ENCODE measurements at places on chromosomes 2 and 18. TPM values are rescaled to one million over a fixed set of nuclear protein-coding genes. Genes with fewer than 3 reads are reported as not detected.
A peak's percentile ranks its signal among the peaks of the same experiment; 100 is the strongest.

The SMAD4 gene
- 86.3 TPM for total RNA-seq

DNA sequence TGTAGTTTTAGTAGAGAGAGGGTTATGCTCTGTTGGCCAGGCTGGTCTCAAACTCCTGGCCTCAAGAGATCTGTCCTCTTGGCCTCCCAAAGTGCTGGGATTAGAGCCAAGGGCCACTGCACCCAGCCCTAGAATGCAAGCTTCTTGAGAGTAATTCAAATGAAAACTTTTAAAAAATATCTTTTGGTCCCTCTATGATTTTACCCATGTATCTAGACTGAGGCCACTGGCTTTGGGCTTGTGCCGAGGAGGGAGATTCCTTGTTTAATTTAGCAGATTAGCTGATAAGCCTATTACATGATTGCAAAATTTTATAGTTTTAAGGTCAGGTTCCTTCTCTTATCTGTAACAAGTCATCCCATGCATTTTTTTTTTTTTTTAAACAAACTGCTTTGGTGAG is 59.5 kb upstream of the CCDC195 start:
- no peak overlapping the region for H3K27ac ChIP-seq
- H3K27me3 ChIP-seq, result no peaks in the 10 kb centered on the region
- H3K36me3 ChIP-seq, result peaks cover 11% of the 10 kb centered on the region
- H3K4me3 ChIP-seq, result no peak overlapping the region

The SLC23A3 gene
- 5.2 TPM for total RNA-seq

- H3K27me3 ChIP-seq, result no peaks in the 10 kb centered on the region
- no peak overlapping the region for H3K4me3 ChIP-seq
- H3K4me1 ChIP-seq, result no peaks in the 10 kb centered on the region
- no peak for DNase-seq
- no peak overlapping the region for H3K27ac ChIP-seq
- no peaks in the 10 kb centered on the region for H3K36me3 ChIP-seq
Observed at GRCh38 chr2:193350509-193350908, 1155.8 kb upstream of the TMEFF2 start.

DNA sequence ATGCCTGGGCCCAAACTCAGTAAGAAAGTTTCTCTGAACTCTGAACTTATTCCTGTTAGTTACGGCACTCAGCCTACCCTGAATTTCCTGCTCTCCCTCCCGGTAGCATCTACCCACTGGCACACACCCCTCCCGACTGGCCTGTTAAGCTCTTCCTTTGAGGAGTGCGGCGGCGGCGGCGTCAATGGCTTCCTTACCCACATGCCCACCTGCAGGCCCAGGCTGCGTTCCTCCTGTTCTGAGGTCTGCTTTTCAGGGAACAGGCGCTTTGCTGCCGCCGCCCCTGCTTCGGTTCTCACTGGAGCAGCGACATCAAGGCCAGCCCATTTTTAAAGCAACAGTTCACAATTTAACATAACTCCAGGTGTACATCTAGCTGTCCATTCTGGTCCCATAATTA is 432.4 kb downstream of the DCDC2C start:
- H3K36me3 ChIP-seq, result no peaks in the 10 kb centered on the region
- H3K4me1 ChIP-seq, result no peaks in the 10 kb centered on the region
- no peak for DNase-seq
- no peaks in the 10 kb centered on the region for H3K27me3 ChIP-seq
- H3K4me3 ChIP-seq, result no peak overlapping the region
- no peak overlapping the region for H3K27ac ChIP-seq

GRCh38 chr2:160214461-160215445 is 14.7 kb upstream of the ITGB6 start:
- H3K4me3 ChIP-seq, result no peak overlapping the region
- H3K36me3 ChIP-seq, result no peaks in the 10 kb centered on the region
- H3K27ac ChIP-seq, result no peak overlapping the region

GRCh38 chr2:64819361-64819760 is 165.6 kb upstream of the SERTAD2 start:
- no peaks in the 10 kb centered on the region for H3K27me3 ChIP-seq
- peak overlapping the region; percentile 59 for H3K27ac ChIP-seq
- H3K4me1 ChIP-seq, result peaks cover 25% of the 10 kb centered on the region
- no peaks in the 10 kb centered on the region for H3K36me3 ChIP-seq
- DNase-seq, result no peak
- peak overlapping the region; percentile 19 for H3K4me3 ChIP-seq

The ERBB4 gene
- not detected for total RNA-seq

DNA sequence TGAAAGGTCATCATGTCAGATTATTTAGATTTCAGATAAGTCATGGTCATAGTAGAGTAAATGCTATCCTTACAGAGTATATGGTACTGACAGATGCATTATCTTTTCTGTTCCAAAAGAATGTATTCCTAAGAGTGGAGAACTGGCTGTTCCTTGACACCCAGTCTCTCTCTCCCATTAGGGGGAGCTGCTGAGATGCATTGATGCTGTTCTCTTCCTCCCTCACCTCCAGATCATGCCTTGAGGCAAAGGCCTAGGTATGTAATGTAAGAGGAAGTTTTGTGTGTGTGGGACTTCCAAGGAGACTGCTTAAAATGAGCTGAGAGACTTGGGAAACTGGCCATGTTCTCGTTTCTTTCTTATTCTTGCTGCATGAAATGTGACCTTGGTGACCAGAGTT is 979.5 kb upstream of the CELF4 start:
- H3K4me3 ChIP-seq, result no peak overlapping the region
- H3K27me3 ChIP-seq, result no peaks in the 10 kb centered on the region
- H3K27ac ChIP-seq, result no peak overlapping the region
- no peaks in the 10 kb centered on the region for H3K4me1 ChIP-seq
- H3K36me3 ChIP-seq, result no peaks in the 10 kb centered on the region

- H3K36me3 ChIP-seq, result peaks cover 52% of the 10 kb centered on the region
- DNase-seq, result peak; percentile 55
- H3K27ac ChIP-seq, result peak overlapping the region; percentile 28
- no peak overlapping the region for H3K4me3 ChIP-seq
Observed at GRCh38 chr2:55565613-55566012, 46.1 kb downstream of the CFAP36 start.

DNA sequence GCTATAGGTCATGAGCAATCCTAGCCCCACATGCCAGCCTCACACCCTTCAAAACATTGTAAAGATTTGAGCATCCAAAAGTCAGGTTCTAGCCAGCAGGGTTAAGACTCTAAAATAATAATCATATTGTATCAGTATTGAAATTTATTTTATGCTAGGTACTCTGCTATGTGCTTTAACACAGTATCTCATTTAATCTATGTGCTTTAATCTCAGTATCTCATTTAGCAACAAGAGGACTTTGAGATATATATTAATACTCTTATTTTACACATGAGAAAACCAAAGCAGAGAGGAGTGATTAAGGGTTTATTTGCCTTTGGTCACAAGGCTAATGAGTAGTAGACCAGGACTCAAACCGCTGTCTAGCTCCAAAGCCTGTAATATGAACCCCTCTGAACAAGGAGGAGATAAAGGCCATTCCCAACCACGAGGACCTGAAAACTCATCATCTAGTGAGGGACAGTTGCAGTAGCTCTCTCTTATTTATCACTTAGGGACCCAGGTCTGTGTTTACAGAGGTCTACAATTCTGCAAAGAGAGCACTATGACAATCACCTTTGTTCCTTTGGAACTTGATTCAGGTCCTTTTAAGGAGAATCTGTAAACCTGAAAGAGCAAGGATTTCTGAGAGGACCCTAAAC is 116.5 kb upstream of the SERTAD2 start:
- H3K27me3 ChIP-seq, result no peaks in the 10 kb centered on the region
- DNase-seq, result no peak
- H3K4me1 ChIP-seq, result peaks cover 12% of the 10 kb centered on the region
- no peak overlapping the region for H3K27ac ChIP-seq
- no peaks in the 10 kb centered on the region for H3K36me3 ChIP-seq

GRCh38 chr18:67545681-67546080 is 29.2 kb upstream of the DSEL start:
- H3K4me3 ChIP-seq, result no peak overlapping the region
- H3K4me1 ChIP-seq, result no peaks in the 10 kb centered on the region
- H3K27ac ChIP-seq, result no peak overlapping the region
- no peaks in the 10 kb centered on the region for H3K36me3 ChIP-seq
- DNase-seq, result no peak

GRCh38 chr18:24600076-24600654 is 139.7 kb downstream of the HRH4 start:
- H3K4me3 ChIP-seq, result no peak overlapping the region
- no peaks in the 10 kb centered on the region for H3K27me3 ChIP-seq
- DNase-seq, result no peak
- no peaks in the 10 kb centered on the region for H3K36me3 ChIP-seq
- H3K4me1 ChIP-seq, result no peaks in the 10 kb centered on the region

DNA sequence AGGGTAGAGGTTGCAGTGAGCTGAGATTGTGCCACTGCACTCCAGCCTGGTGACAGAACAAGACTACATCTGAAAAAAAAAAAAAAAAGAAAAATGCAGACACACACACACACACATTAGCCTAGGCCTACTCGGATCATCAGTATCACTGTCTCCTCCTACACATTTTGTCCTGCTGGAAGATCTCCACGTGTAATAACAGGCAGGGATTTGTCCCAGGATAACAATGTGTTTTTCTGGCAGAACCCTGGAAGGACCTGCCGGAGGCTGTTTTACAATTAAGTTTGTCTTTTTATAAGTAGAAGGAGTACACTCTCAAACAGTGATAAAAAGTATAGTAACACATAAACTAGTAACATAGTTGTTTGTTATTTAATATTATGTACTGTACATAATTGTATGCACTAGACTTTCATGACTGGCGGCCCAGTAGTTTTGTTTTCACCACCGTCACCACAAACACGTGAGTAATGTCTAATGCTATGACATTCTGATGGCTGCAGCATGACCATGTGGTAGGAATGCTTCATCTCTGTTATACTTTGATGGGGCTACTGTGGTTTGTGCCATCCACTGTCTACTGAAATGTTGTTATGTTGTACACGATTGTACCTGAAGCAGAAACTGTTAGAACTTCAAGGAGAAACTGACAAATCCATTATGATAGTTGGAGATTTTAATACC is 130.6 kb downstream of the ATP9B start:
- H3K4me1 ChIP-seq, result no peaks in the 10 kb centered on the region
- no peaks in the 10 kb centered on the region for H3K36me3 ChIP-seq
- no peak overlapping the region for H3K4me3 ChIP-seq
- H3K27ac ChIP-seq, result no peak overlapping the region
- no peaks in the 10 kb centered on the region for H3K27me3 ChIP-seq

The CGREF1 gene
- total RNA-seq, result 3.5 TPM

The CHCHD5 gene
- 21.3 TPM for total RNA-seq

DNA sequence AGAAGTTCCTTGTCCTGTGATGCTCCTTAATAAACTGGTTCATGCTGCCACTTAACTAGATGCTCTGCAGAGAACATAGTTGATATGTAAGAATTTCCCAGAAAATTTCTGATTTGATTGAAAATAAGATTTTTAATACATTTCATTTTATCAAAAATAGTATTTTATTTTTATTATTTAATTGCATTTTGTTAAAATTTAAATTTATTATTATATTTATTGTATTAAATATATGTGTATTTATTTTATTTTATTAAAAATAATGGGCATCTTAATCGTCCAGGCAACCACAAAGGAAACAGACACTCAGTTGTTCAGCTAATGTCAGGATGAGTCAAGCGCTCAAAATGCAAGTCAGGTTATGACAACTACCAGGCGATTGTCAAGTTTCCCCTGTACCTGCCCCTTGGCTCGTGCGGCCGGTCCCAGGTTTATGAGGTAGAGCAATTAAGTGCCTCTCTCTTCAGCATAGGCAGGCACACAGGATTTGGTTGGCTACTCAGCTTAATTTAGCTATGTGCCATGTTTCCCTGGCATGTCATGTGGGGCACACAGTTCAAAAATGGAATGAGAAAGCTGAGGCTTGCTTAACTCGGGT is 361.2 kb downstream of the RND3 start:
- no peaks in the 10 kb centered on the region for H3K4me1 ChIP-seq
- DNase-seq, result no peak
- no peaks in the 10 kb centered on the region for H3K27me3 ChIP-seq
- H3K27ac ChIP-seq, result no peak overlapping the region

DNA sequence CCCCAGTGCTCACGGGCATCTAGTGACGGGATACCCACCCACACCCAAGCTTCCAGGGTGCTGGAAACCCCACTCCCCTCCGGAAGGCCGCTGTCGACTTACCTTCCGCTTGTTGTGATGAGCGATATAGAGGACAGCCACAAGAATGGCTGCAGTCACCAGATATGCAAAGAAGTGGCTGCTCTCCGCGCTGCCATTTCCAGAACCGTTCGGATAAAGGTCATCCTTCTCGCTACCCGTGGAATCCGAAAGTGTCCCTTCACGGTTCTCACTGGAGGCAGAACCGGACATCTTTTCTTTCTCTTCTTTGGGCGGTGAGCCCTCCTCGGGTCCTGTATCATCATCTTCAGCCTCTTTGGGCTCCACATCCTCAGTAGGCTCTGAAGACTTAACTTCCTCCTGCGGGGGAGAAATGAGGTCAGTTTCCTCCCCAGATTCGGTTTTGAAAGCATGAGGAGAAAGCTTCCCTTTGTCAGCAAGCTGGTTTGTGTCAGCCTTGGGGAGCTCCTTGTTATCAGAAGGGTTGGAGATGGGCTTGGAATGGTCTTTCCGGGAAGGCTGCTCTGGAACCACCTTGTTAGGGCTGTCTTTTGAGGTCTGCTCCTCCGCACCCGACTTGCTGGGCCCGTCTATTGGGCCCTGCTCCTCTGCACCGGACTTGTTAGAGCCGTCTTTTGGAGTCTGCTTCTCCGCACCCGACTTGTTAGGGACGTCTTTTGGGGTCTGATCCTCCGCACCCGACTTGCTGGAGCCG is 1.2 kb downstream of the TGOLN2 start:
- DNase-seq, result peak; percentile 48
- H3K27ac ChIP-seq, result peak overlapping the region; percentile 92
- peaks cover 37% of the 10 kb centered on the region for H3K36me3 ChIP-seq
- H3K27me3 ChIP-seq, result no peaks in the 10 kb centered on the region

The FSHR gene
- total RNA-seq, result not detected

Measured in naive thymus-derived CD4-positive, alpha-beta T cell (primary cell).